ENCODE measurements at places on chromosomes 12 and 14.

DNA sequence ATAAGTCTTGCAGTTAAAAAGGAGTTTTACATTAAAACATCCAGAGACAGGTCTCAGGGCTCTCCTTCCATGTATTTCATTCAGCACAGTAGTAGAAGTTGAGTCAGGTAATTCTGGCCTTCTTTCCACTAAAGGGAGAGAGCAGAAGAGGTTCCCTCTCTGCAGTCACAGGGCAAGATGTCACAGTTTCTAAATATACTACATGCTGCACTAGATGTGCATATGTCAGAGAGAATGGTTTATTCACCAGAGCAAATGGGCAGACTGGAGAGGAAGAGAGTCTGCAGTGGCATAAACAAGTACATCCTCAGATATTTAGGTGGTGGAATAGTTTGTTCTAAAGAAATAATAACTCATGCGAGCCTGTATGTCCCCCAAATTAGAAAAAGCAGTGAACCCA, 132.0 kb downstream of the KICS2 start:
- DNase-seq, result no peak

GRCh38 chr14:88296351-88296750, 26.7 kb downstream of the KCNK10 start:
- DNase-seq, result no peak

DNA sequence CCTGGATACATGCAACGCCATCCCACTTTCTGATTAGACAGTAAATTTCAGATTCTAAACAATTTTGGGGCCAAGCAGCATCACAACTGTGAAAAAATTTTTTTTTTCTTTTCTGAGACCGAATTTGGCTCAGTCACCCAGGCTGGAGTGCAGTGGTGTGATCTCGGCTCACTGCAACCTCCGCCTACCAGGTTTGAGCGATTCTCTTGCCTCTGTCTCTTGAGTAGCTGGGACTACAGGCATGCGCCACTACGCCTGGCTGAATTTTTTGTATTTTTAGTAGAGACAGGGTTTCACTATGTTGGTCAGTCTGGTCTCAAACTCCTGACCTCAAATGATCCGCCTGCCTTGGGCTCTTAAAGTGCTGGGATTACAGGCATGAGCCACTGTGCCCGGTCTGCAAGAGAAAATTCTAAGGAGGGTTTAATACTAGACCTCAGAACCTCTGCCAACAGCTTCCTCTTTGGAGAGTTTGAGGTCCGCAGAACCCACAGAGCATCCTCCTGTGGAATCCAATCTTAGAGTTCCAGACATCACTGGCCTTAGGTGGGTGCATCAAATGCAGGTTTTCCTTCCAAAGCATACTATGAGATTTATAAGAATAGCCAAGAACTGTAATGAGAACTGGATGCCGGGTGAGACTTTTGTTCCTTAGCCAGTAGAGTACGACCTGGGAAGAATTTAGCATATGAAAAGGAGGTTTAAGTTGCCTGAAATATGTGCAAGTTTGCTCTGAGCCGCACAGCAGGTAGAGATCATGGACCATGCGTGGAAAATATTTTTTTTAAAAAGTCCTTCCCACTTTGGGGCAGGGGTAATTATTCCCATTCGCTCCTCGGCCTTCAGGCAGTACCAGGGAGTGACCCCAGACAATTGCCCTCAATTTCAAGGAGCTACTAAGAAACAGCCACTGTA, 7.8 kb upstream of the PHC1 start:
- DNase-seq, result no peak

GRCh38 chr14:44070046-44070445, 437.0 kb downstream of the FSCB start:
- DNase-seq, result no peak

- no peak for DNase-seq
Measured at GRCh38 chr14:52089218-52089617, 20.4 kb upstream of the NID2 start.

DNA sequence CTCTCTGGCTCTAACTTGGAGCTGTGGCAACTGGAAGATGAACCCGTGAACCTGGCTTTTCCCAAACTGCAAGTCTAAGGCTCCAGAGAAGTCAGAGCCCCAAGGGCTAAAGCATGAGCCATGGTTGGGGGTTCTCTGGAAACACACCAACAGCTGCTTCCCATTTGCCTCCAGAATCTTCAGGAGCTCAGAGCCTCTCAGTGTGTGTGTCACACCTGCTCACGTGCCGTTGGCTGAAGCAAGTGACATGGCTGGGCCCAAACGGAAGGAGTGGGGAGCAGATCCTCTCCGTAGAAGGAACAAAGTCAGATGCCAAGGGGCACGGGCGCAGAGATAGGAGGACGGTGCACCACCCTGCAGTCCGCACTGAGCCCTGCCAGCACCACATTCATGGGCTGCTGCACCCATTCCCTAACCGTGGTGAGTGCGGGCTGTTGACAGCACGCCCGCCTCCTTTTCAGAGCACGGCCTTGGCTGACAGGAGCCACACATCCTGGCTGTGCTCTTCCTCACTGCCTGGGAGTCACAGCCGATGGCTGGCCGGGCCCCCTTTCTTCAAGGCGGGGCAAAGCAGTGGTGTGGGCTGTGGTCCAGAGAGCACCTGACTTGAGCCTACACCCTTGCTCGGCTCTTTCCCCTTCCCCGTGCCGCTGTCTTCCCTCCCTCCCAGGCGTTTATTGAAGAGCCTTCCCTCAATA, 16.6 kb upstream of the TRAF3 start:
- DNase-seq, result no peak

DNA sequence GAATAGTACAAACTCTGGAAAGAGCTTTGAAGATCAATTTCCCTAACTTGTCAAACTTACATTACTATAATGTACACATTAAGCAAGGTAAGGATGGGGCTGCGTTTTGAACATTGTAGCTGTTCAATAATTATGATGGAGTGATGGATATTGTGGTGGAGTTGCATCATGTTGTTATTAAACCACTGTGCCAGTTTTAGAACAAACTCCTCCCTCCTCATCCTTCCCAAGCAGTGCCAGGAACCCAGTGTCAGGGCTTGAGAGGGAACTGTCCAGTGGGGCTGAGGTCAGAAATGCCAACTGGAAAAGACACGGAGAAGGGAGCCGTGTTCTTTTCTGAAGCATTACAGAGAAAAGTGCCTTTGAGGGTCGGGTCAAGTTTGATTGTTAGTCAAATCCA, 31.9 kb upstream of the PAPOLA start:
- DNase-seq, result no peak

DNA sequence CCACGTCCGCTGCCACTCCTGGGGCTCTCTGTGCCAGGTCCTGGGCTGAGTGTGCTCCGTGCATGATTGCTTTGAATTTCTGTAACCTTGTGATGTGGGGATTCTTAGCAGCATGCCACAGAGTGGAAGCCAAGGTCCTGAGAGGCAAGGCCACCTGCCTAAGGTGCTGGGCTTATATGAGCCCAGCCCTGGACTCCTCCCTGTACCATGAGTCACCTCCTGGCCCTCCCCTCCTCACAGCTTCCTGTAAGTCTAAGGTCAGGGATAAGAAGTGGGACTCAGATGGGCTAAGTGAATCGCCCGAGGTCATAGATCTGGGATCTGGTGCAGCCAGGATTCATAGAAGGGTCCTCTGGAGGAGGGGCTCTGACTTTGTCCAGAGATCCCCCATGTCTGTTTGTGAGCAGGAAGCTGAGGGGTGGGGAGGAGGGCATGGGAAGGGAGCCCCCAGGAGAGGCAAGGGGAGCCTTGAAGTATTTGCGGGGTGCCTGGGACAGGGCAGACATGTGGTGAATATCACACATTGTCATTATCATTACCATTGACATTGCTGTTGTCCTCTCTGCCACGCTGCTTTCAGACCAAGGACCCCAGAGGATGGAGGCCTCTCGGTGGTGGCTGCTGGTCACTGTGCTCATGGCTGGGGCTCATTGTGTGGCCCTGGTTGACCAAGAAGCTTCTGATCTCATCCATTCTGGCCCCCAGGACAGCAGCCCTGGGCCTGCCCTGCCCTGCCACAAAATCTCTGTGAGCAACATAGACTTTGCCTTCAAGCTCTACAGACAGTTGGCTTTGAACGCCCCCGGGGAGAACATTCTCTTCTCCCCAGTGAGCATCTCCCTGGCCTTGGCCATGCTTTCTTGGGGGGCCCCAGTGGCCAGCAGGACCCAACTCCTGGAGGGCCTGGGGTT, 28.8 kb downstream of the SERPINA3 start:
- DNase-seq, result no peak

DNA sequence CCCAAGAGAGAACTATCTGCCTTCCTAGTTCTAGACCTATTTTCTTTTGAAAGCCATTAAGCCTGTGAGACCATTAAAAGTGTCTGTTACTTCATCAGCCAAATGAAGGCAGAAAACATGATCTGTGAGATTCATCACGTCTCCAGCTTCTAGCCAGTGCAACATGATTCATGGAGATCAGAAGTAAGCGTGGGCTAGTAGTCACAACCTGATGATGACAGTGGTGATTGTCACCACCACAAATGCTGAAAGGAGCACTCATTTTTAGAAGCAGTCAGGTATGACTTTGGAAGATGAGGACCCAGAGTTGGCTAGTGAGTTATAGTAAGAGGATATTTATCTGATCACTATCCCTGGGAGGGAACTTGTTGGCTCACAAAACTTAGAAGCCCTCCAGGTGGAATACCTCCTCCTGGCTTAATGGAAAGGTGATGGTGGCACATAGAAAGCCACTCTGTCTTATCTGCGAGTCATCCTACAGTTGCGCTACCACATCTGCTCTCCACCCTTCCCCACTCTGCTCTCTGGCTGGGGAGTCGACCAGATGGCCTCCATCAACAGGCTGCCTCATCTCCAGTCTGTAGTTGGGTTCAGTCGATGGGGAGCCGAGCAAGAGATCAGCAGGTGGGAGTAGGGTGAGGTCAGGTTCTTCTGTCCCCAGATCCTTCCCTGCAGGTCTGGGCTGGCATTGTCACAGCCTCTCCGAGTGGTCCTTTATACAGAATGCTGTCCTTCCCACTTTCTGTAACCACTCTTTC, 317.6 kb upstream of the FKBP4 start:
- no peak for DNase-seq

DNA sequence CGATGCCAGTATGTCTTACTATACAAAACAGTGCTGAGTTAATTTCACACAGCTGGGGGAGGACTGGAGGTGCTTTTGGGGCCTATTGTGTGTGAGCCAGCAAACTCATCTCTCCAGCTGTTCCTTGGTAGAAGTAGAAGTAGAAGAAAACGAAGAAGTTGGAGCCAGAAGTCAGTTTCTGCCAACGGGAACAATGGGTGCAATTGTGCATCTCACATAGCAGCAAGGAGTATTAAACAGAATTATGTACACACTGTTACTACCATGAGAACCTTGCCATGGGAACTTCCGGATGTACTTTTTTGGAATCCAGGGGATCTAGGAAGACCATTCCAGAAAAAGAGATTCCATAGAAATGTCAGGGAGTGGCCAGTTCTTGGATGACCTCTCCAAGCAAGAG, 88.6 kb downstream of the VCPKMT start:
- no peak for DNase-seq

GRCh38 chr12:117214797-117215196, 24.5 kb upstream of the FBXO21 start:
- DNase-seq, result no peak

- peak; percentile 57 for DNase-seq
Measured at GRCh38 chr12:80186727-80187217, 87.4 kb downstream of the OTOGL start.

- DNase-seq, result no peak
Measured at GRCh38 chr12:94254270-94254669, 105.9 kb downstream of the PLXNC1 start.

DNA sequence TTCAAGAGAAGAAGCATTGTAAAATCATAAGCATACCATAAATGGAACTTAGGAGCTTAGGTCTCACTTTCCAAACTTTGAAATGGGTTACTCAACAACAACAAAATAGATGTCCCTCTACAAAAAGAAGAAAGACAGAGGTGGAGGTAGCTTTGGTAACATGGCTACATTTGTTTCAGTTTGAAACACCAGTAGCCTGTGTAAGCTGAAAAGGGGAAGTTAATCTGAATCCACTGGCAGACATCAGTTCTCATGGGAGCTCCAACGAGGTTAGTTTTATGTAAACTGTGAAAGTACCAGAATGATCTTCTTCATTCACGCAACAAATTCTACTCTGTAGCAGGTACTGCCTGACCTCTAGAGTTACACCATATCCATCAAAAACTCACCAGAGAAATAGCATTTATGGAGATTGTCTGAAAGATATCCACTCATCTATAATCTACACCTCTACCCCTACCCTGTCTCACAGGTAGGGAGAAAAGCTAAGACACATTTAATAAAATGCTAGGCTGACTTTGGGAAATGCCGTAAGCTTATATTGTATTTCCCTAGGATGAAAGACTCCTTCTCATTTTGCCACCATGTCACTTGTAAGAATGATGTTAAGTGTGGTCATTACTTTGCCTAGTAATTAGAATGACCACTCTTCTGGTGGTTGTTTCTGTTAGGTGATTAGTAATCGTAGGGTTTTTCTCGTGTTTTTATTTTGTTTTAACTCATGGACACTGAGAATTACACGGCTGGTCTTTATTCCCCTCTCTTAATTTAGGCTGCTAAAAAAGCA, 224.1 kb downstream of the ASCL1 start:
- no peak for DNase-seq

DNA sequence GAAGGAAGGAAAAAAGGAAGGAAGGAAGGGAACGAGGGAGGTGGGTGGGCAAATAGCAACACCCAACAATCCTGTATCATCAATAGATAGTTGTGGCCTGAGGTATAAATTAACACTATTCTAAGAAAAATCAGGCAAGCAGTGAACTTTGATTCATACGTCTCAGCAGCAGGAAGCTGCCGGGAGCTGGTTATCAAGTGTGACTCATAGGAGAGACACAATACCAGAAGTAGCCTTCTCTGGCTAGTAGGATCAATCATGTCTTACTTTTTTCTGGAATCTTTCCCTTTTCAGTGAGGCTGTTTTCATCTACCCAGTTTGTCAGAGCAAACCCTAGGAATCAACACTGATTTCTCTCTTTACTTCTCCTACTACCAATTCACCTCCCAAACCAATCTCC, 780.5 kb downstream of the NRXN3 start:
- no peak for DNase-seq

- DNase-seq, result no peak
Measured at GRCh38 chr14:100062590-100062989, 2.6 kb upstream of the EVL start.

- DNase-seq, result peak; percentile 66
Measured at GRCh38 chr12:122793685-122794106, 19.3 kb downstream of the CCDC62 start.

DNA sequence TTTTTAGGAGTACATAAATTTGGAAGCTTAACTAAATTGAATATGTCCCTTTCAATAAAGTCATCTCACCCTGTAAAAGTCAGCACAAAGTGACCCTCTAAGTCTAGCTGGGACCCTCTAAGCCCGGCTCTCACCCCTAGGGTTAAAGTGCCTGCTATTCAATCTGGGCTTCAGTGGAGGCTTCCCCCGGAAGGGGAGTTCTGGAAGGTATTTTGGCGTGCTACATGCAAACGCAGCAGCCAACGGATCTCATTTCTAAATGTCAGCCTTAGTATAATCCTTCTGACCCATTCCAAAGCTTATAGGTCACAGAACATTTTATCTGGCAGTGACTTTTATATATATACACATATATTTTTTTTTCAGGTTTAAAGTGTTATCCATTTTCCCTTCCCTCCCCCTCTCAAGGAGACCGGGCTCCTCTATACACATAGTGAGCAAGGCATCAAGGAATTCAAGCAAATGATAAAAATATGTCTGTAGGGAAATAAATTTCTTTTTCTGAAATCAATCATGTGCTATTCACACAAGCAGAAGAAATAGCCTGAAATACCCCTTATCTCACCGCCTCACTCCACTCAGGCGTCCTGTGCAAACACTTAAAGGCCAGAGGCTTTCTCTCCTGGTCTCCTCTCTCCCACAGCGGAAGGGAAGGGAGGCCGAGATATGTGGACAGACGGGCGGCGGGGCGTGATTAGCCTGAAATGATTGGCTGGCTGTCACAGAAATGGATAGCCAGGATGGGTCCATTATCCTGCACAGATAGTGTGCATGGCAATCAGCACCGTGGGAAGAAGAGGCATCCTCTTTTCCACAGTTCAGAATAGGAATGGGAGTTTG, 301.7 kb downstream of the GALC start:
- no peak for DNase-seq

All from NCI-H1105 treated with DMSO at 0.1 percent for 48 hours (cell line).